ENCODE measurements at places on chromosomes 7 and 10.

GRCh38 chr7:135327458-135327857 lies 93.8 kb downstream of the STRA8 start:
- no peak for DNase-seq

- peak; percentile 59 for DNase-seq
Observed at GRCh38 chr7:43108255-43109011, 4.0 kb upstream of the HECW1 start.

DNA sequence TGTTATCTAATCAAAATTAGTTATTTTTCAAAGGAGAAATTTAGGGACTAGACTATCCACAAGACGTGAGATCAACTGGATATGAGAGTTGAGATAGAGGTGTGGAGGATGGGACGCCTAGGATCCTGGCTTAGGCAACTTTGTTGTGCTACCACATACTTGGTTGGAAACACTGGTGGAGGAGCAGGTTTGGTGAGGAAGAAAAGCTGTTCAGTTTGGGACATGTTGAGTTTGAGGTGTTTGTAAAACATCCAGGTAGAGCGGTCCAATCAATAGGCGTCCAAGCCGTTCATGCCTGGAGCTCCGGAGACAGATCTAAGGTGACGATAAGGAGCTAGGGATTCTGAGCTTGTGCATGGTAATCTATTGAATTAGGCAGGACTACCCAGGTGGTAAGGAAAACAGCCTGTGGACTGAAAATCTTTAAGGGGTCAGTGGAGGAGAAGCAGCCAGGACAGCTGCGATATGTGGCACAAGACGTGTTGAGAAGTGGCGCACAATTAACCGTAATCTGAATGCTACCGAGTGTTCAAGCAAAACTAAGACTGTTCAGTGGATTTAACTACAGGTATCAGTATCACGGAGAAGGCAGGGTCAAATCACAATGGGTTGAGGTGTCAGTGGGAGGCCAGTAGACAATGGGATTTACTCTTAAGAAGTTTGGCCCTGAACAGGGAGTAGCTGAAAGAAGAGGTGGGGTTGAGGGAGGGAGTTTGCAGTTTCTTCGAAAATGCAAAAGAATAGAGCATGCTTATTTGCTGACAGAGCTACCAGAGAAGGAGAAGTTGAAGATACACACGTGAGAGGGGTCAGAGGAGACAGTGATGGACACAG lies 16.1 kb upstream of the TRPV6 start:
- no peak for DNase-seq

GRCh38 chr7:91089382-91089963 lies 174.8 kb upstream of the FZD1 start:
- DNase-seq = no peak

- DNase-seq = no peak
Observed at GRCh38 chr10:8359467-8359866, 305.0 kb downstream of the GATA3 start.

GRCh38 chr10:120456143-120456625 lies 843 bp upstream of the PLPP4 start:
- DNase-seq = no peak

GRCh38 chr10:113924664-113925063 lies 70.2 kb downstream of the NHLRC2 start:
- no peak for DNase-seq

DNA sequence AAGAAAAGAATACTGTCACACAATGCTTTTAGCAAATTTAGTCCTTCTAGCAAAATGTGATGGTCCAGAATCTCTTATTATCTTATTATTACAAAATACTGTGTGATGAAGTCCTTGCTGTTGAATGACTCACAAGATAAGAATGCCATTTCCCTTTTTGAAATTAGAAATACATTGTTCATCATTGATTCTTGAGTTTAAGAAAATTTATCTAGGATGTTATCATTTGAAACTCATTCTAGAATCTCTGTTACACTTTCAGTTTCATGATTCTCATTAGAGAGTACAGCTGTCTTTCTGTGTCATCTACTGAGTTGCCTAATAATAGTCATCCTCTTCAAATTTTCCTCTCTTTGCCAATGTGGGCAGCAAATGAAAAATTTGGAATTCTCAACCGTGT lies 9.6 kb downstream of the ZKSCAN5 start:
- DNase-seq = no peak

- DNase-seq = peak; percentile 24
Observed at GRCh38 chr7:24882989-24883621, 96.9 kb downstream of the OSBPL3 start.

- DNase-seq = no peak
Observed at GRCh38 chr7:139798221-139798620, 20.4 kb upstream of the HIPK2 start.

GRCh38 chr7:149625340-149625946 lies 127.8 kb upstream of the ZNF746 start:
- DNase-seq = peak; percentile 54

- no peak for DNase-seq
Observed at GRCh38 chr7:50863053-50863452, 80.4 kb upstream of the GRB10 start.

- DNase-seq = no peak
Observed at GRCh38 chr7:108261560-108262255, 131.5 kb upstream of the LAMB4 start.

DNA sequence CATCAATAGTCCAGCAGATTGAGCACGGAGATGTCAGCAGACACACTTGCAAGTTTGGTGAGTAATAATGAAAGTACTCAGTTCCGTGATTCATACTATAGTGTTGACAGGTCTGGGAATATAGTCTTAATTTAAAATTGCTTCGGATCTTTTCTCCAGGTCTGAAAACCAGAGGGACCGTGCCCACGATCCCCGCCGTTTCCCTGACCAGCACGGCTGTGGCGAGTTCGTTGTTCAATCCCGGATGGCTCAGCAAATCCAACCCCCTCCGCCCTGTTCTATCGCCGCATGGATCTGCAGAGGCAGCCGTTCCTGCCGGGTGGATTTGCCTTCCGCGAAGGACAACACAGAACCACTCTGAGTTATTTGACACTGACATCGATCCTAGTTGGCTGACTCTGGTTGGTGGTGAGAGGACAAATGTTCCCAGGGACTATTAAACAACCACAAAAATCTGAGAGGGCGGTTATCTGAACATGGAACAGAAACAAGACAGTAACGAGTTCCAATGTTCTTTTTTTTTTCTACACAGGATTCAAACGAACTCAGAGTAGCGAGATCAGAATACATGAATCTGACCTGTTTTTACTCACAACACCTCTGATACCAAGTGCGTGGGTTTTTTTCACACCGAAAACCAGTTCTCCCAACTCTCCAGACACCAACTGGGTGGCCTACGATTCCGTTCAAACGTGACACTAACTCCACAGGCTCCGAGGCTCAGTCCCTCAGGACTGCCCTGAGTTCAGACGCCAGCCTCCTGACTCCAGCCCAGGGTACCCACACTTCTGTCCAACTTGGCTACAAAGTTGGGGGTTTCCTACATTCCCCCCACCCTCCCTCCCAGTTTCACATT lies 52.7 kb downstream of the RBM17 start:
- peak; percentile 62 for DNase-seq

- no peak for DNase-seq
Observed at GRCh38 chr10:71239131-71239915, 27.0 kb downstream of the UNC5B start.

- no peak for DNase-seq
Observed at GRCh38 chr10:15856328-15857015, 3.8 kb downstream of the MINDY3 start.

- DNase-seq = no peak
Observed at GRCh38 chr7:44994877-44995554, 5.0 kb upstream of the CCM2 start.

GRCh38 chr10:120555842-120556532 lies 99.0 kb downstream of the PLPP4 start:
- DNase-seq = no peak

GRCh38 chr10:75002351-75002725 lies 109.1 kb upstream of the SAMD8 start:
- no peak for DNase-seq

GRCh38 chr7:6227294-6227846 lies 45.1 kb downstream of the CYTH3 start:
- DNase-seq = peak; percentile 74

GRCh38 chr10:108454793-108455192 lies 1290.3 kb upstream of the SORCS1 start:
- peak; percentile 40 for DNase-seq

GRCh38 chr7:67614843-67615242 lies 618.2 kb downstream of the TYW1 start:
- DNase-seq = no peak

DNA sequence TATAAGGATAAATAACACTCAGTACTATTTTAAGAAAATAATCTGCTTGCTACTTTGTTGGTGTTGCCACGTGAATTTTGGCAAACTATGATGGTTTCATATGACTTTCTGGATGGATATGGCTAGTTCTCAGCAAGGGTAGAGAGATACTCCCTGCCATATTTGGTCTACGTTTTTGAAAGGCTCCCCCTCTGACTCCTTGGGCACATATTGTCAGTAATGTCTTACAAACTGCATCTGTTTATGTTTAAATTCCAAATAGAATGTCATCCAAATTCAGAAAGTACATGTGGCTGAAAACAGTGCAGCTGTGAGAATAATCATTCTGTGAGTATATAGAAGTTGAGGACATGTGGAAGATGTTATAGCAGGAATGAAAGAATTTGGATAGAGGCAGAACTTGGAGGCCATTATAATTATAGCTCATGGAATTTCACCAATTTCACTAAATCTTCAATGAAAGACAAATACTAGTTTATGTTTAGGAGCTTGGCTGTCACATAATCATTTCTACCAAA lies 107.8 kb downstream of the SRI start:
- peak; percentile 31 for DNase-seq

DNA sequence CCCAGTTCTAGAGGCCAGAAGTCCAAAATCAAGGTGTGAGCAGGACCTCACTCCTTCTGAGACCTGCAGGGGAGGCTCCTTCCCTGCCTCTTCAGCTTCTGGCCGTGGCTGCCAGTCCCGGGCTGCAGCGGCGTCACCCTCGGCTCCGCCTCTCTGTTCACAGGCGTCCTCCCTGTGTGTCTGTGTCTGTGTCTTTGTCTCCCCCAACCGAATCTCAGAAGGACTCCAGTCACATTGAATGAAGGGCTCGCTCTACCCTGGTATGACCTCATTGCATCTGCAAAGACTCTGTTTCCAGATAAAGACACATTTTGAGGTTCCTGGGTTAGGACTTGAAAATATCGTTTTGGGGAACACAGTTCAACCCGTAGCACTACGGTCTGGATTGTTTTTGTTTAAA lies 33.1 kb upstream of the GALNT11 start:
- peak; percentile 49 for DNase-seq

GRCh38 chr10:62853710-62854109 lies 37.5 kb upstream of the EGR2 start:
- DNase-seq = no peak

- no peak for DNase-seq
Observed at GRCh38 chr10:6885284-6885683, 305.2 kb upstream of the PRKCQ start.

GRCh38 chr10:7406712-7407333 lies 4.0 kb downstream of the SFMBT2 start:
- DNase-seq = peak; percentile 37

GRCh38 chr7:95157381-95157780 lies 167.0 kb downstream of the PON1 start:
- DNase-seq = no peak

- DNase-seq = no peak
Observed at GRCh38 chr7:49091519-49091918, 167.2 kb downstream of the CDC14C start.

- DNase-seq = no peak
Observed at GRCh38 chr7:82067628-82068264, 297.9 kb upstream of the HGF start.

GRCh38 chr10:123527151-123527550 lies 139.0 kb upstream of the GPR26 start:
- no peak for DNase-seq

GRCh38 chr7:20783700-20784387 lies 2.8 kb downstream of the SP8 start:
- DNase-seq = peak; percentile 51

GRCh38 chr7:82404094-82404493 lies 39.5 kb downstream of the CACNA2D1 start:
- no peak for DNase-seq

DNA sequence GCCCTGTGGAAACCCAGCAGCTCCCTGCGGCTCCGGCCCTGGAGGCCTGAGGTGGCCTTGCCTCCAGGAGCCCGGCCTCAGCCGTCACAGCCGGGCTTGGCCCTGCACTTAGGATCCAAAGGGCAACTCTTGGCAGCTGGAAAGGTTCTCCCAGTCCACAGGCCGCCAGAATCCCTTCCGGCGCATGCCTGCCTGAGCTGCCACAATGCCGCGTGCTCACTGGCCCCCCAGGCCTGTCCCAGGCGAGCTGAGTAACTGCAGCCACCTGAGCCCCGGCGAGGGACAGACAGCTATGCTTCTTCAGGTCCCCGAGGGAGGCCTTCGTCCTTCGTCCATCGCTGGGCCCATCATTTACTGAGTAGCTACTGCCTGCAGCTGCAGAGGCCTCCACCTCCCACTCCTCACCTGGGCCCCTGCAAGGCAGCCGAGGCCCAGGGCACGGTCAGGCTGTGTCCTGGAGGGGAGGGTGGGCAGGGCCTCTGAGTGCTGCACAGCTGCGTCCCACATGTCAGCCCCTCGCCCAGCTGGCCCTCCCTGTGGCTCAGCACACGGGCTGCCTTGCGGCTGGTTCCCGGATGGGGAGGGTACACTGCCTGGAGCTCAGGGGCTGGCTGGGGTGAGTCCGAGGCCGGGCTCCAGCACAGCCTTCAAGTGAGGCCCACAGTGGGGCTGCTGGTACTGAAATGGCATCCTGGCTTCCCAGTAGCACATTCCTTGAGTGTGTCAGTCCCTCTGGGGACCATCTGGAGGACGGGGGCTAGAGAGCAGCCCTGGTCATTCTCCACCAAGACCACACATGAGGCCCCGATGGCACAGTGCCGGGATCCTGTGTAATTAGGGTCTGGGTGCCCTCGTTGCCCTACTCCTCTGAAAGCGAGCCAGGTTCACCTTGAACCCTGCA lies 172.5 kb downstream of the ELFN1 start:
- peak; percentile 76 for DNase-seq

Measured in right hindlimb (tissue), 1 donor.